Sigmoid colon (tissue), 7 donors: ENCODE measurements at places on chromosomes 12 and 14.

- H3K27ac ChIP-seq, result no peak overlapping the region
- H3K4me3 ChIP-seq, result no peak overlapping the region
- H3K4me1 ChIP-seq, result no peaks in the 10 kb centered on the region
- H3K27me3 ChIP-seq, result no peaks in the 10 kb centered on the region
- no peak for DNase-seq
- no peaks in the 10 kb centered on the region for H3K36me3 ChIP-seq
Observed at GRCh38 chr12:75994069-75994740, 37.4 kb downstream of the PHLDA1 start.

DNA sequence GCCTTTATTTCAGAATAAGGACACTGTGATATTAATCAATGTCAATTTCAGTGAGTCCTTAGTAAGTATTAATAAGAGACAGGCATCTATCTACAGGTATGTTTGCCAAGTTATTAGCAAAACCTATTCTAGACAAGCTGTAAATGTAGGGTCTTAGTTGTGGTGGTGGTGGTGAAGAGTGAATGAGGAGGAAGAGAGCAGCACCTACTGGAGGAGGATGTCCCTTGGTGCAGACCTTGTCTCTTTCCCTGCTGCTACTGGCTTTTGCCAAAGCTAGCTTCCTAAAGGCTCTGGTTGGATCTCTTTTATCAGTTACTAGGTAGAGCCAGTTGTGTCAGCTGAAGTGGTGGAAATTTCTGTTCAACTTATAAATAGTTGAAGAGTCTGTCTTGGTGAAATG lies 304.8 kb upstream of the ATP2B1 start:
- no peak for DNase-seq
- H3K4me3 ChIP-seq, result no peak overlapping the region
- no peak overlapping the region for H3K27ac ChIP-seq
- no peaks in the 10 kb centered on the region for H3K27me3 ChIP-seq
- no peaks in the 10 kb centered on the region for H3K36me3 ChIP-seq

- H3K4me1 ChIP-seq, result peaks cover 7% of the 10 kb centered on the region
- no peak overlapping the region for H3K27ac ChIP-seq
- H3K4me3 ChIP-seq, result no peak overlapping the region
- no peaks in the 10 kb centered on the region for H3K36me3 ChIP-seq
Observed at GRCh38 chr14:64779472-64779871, 75.2 kb downstream of the PLEKHG3 start.

DNA sequence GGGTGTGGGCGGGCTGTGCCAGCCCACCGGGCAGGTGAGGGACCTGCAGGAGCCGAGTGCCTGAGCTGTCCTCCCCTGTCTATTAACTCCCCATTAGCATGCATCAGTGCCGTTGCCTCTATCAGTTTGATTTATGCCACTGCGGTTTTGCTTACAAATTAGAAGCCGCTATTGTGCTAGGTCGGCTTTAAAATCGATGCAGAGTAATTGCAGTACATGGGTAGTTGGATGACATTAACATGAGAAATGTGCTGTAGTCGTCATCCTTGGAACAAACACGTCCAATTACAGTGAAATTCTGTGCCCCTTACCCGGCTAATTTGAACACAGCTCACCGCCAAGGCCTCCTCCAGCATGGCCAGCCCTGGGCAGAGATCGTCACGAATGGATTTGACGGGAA lies 145.8 kb downstream of the TSPAN9 start:
- H3K27me3 ChIP-seq, result no peaks in the 10 kb centered on the region
- H3K4me1 ChIP-seq, result peaks cover 16% of the 10 kb centered on the region
- no peaks in the 10 kb centered on the region for H3K36me3 ChIP-seq
- H3K4me3 ChIP-seq, result no peak overlapping the region
- DNase-seq, result no peak

- no peak overlapping the region for H3K4me3 ChIP-seq
- no peak for DNase-seq
- H3K27me3 ChIP-seq, result no peaks in the 10 kb centered on the region
Observed at GRCh38 chr12:1313906-1314305, 280.5 kb downstream of the FBXL14 start.

GRCh38 chr14:67892466-67893100 lies 73.0 kb downstream of the RAD51B start:
- no peak overlapping the region for H3K27ac ChIP-seq
- no peak for DNase-seq
